Purkinje cell (primary cell): ENCODE measurements at places on chromosomes 5 and 9. TPM values are rescaled to one million over a fixed set of nuclear protein-coding genes. Genes with fewer than 3 reads are reported as not detected.

Gene CDC20B
- 0.21 TPM in 1 of 2 replicates, not detected in the other for polyA plus RNA-seq

Gene GABRG2
- 568 and 584 TPM in 2 replicates for polyA plus RNA-seq

Gene ZFAND5
- 166 and 235 TPM in 2 replicates for polyA plus RNA-seq

Gene OR4F3
- not detected in 2 replicates for polyA plus RNA-seq

Gene KCNT1
- 0.07 and 0.82 TPM in 2 replicates for polyA plus RNA-seq

Gene PCDHA5
- 1.5 and 6.3 TPM in 2 replicates for polyA plus RNA-seq

Gene BRD8
- polyA plus RNA-seq, result 95.1 and 95.2 TPM in 2 replicates

Gene IPPK
- polyA plus RNA-seq, result 0.76 and 2.3 TPM in 2 replicates

Gene CDX1
- not detected in 2 replicates for polyA plus RNA-seq

Gene RELL2
- 5.9 and 8.8 TPM in 2 replicates for polyA plus RNA-seq

Gene DBH
- not detected in 2 replicates for polyA plus RNA-seq

Gene ST8SIA4
- polyA plus RNA-seq, result 0.31 TPM in 1 of 2 replicates, not detected in the other

Gene B4GALT7
- polyA plus RNA-seq, result 5.8 and 10.8 TPM in 2 replicates

Gene FOXD4L5
- polyA plus RNA-seq, result not detected in 2 replicates

Gene SNX2
- 333 and 373 TPM in 2 replicates for polyA plus RNA-seq

Gene MVB12B
- 0.62 and 1.1 TPM in 2 replicates for polyA plus RNA-seq

Gene PCDHGB1
- not detected in 2 replicates for polyA plus RNA-seq

Gene CA9
- not detected in 2 replicates for polyA plus RNA-seq

Gene DCAF10
- 15.2 and 17.4 TPM in 2 replicates for polyA plus RNA-seq

Gene SGCD
- 4.5 and 7.7 TPM in 2 replicates for polyA plus RNA-seq

Gene LHX2
- polyA plus RNA-seq, result 3.3 TPM in 1 of 2 replicates, not detected in the other

Gene OR1Q1
- polyA plus RNA-seq, result not detected in 2 replicates

Gene NR4A3
- 0.76 and 3.0 TPM in 2 replicates for polyA plus RNA-seq

Gene PIP5KL1
- not detected in 2 replicates for polyA plus RNA-seq

Gene SPEF2
- 29.2 and 33.6 TPM in 2 replicates for polyA plus RNA-seq

Gene ANKRD33B
- polyA plus RNA-seq, result 4.2 TPM in 2 replicates

Gene PCDHGB2
- polyA plus RNA-seq, result 0.08 and 2.9 TPM in 2 replicates

Gene INSYN2B
- 2.0 and 2.6 TPM in 2 replicates for polyA plus RNA-seq

Gene FBP2
- polyA plus RNA-seq, result not detected in 2 replicates

Gene BARHL1
- polyA plus RNA-seq, result not detected in 2 replicates

Gene NEUROG1
- not detected in 2 replicates for polyA plus RNA-seq

Gene HACD4
- 0.16 and 0.38 TPM in 2 replicates for polyA plus RNA-seq

Gene CDH9
- polyA plus RNA-seq, result 13.0 TPM in 1 of 2 replicates, not detected in the other

Gene IFNA13
- not detected in 2 replicates for polyA plus RNA-seq

Gene PRR7
- not detected in 2 replicates for polyA plus RNA-seq

Gene SPINK13
- 1.2 TPM in 1 of 2 replicates, not detected in the other for polyA plus RNA-seq

Gene SLC36A2
- polyA plus RNA-seq, result not detected in 2 replicates

Gene ENTPD2
- not detected in 2 replicates for polyA plus RNA-seq

Gene SH3PXD2B
- 1.0 and 1.6 TPM in 2 replicates for polyA plus RNA-seq

Gene ADAMTS19
- 0.53 and 0.98 TPM in 2 replicates for polyA plus RNA-seq

Gene FGF10
- 0.14 TPM in 1 of 2 replicates, not detected in the other for polyA plus RNA-seq

Gene ARL14EPL
- not detected in 2 replicates for polyA plus RNA-seq
